ENCODE measurements at places on chromosomes 4 and X. TPM values are rescaled to one million over a fixed set of nuclear protein-coding genes. Genes with fewer than 3 reads are reported as not detected.

DNA sequence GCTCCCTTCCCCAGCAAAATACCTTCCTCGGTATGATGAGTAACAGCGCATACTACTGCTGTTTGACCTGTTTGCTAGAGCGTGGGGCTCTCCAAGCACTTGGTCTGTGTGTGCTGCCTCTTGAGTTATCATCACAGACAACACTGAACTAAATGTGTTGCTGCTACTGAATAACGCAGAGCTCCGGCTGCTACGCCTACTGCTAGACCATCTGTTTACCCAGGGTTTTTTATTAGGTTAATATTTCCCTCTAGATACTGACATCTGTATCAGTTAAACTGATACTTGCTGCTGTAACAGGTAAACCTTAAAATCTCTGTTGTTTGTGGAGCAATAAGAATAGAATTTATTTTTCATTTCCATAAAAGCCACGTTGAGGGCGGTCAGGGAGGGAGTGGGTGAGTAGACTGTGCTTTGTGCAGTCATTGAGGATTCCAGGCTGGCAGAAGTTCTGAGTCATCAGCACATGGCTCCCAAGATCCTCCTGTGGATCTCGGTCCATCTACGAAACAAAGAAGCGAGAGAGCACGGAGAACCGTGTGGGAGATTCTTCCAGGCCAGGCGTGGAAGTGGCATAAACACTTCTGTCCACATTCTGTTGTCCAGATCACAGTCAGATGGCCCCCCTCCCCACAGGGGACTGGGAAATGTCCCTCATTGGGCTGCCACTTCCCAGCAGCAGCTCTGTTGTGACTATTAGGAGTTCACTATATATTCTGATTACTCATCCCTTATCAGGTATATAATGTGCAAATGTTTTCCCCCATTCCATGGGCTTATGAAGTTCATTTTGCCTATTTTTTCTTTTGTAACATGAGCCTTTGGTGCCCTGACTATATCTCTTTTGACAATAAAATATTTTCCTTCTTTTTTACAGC is 14.1 kb downstream of the GRK4 start:
- peaks cover 15% of the 10 kb centered on the region for H3K27me3 ChIP-seq
- no peak for DNase-seq
- peaks cover 2% of the 10 kb centered on the region for H3K4me1 ChIP-seq
- no peaks in the 10 kb centered on the region for H3K36me3 ChIP-seq
- H3K4me3 ChIP-seq = no peak overlapping the region

DNA sequence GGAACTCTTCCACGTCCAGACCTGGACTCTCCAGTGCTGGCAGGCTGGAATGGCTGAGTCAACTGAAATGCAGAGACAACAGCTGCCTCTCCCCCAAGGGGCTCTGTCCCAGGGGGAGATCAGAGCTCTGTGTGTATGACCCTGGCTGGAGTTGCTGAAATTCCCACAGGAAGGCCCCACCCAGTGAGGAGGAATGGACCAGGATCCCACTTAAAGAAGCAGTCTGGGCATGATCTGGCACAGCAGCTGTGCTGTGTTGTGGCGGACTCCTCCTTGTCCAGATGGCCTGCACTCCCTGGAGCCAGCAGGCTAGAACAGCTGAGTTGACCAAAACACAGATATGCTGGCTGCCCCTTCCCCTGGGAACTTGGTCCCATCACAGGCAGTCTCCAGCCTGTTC is 25.4 kb downstream of the C4orf17 start:
- no peak overlapping the region for H3K4me3 ChIP-seq
- no peaks in the 10 kb centered on the region for H3K4me1 ChIP-seq
- no peaks in the 10 kb centered on the region for H3K36me3 ChIP-seq
- H3K27ac ChIP-seq = no peak overlapping the region
- no peak for DNase-seq

DNA sequence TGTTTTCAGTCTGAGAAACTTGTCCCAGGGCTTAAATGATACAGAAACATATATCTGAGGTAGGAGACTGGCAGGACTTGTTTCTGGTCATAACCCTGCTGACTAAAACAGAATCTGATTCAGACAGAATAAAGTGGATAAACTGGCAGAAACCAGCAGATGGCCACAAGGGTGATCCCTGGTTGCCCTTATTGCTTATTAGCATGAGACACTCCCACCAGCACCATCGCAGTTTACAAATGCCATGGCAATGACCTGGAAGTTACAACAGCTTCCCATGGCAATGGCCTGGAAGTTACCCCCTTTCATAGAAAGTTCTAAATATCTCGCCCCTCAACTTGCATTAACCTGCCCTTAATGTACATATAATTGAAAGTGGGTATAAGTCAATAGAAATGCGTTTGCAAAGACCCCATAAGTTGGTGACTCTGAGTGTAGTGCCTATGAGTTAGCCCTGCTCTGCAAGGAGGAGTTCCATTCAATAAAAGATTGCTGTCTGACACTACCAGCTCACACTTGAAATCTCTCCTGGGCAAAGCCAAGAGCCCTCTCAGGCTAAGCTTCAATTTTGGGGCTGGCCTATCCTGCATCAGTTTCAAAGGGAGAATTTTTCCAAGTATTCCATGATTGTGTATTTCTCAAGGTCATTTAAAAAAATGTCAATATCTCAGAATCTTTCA is 52.9 kb upstream of the PAGE5 start:
- H3K27me3 ChIP-seq = peaks cover 11% of the 10 kb centered on the region
- H3K27ac ChIP-seq = no peak overlapping the region
- no peak for DNase-seq
- H3K4me3 ChIP-seq = no peak overlapping the region
- H3K36me3 ChIP-seq = no peaks in the 10 kb centered on the region

The NSUN7 gene
- 0.10 TPM for total RNA-seq

- peaks cover 18% of the 10 kb centered on the region for H3K4me1 ChIP-seq
- H3K27me3 ChIP-seq = peaks cover 76% of the 10 kb centered on the region
- H3K27ac ChIP-seq = no peak overlapping the region
- peaks cover 4% of the 10 kb centered on the region for H3K36me3 ChIP-seq
Measured at GRCh38 chr4:48484494-48485168, 1.5 kb downstream of the SLC10A4 start.

The SPANXA1 gene
- not detected for total RNA-seq

- no peak overlapping the region for H3K4me3 ChIP-seq
- H3K4me1 ChIP-seq = no peaks in the 10 kb centered on the region
- no peaks in the 10 kb centered on the region for H3K36me3 ChIP-seq
- H3K27me3 ChIP-seq = no peaks in the 10 kb centered on the region
- DNase-seq = no peak
Measured at GRCh38 chr4:182190306-182190705, 52.9 kb upstream of the TENM3 start.

All from activated CD8-positive, alpha-beta T cell treated with anti-CD3 and anti-CD28 coated beads, Interleukin-2, amount 10 ng/mL, durations not matched to agents 7 days and 5 days (primary cell).